Amygdala (tissue), 56 donors: ENCODE measurements at places on chromosomes 6 and 20.

- no peak for DNase-seq
Measured at GRCh38 chr6:164035900-164036485, 621.5 kb downstream of the QKI start.

- no peak for DNase-seq
Measured at GRCh38 chr6:96164802-96165201, 149.0 kb downstream of the FUT9 start.

GRCh38 chr6:73746787-73747186 lies 50.8 kb downstream of the CD109 start:
- no peak for DNase-seq

DNA sequence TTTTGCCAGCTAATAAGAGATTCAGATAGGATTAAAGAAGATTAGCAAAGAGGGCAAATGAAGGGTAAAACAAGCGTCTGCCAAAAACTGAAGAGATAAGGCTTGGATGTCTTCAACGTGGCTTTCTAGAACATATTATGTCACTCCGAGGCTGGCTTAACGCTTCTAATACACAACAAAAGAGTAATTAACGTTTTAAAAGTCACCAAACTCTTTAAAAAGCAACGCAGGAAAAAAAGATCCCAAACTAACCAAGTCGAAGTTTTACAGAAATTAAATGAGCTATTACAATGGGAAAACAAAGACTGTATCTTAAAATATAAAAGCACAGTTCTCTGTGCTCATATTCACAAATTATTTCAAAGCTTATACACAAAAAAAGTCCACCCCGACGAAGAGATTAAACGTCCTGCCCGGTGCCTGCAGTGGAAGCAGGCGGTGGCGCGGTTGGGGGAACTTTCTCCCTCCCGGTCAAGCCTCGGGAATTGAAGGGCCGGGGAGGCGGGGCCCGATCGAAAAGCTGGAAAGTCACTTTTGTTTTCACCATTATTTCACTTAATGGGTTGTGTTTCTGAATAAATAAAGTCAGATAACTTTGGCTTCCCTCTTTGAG lies 1.2 kb downstream of the MAK start:
- no peak for DNase-seq

DNA sequence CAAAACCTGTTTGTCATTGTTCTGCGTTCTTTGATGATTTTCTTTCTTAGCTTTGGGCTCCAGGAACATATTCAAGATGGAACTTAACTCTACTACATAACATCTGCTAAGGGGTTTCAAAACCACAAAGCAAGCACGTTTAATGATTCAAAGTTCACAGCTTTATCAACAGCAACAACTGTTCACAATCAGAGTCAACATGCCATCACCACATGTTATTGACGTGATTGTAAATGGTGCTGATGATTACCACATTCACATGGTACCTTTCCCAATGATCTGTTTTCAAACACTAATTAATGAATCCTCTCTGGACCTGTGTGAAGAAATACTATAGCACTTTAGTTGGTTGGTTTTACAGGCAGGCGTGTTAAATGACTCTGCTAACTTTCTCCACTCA lies 180.6 kb upstream of the CEP162 start:
- no peak for DNase-seq

DNA sequence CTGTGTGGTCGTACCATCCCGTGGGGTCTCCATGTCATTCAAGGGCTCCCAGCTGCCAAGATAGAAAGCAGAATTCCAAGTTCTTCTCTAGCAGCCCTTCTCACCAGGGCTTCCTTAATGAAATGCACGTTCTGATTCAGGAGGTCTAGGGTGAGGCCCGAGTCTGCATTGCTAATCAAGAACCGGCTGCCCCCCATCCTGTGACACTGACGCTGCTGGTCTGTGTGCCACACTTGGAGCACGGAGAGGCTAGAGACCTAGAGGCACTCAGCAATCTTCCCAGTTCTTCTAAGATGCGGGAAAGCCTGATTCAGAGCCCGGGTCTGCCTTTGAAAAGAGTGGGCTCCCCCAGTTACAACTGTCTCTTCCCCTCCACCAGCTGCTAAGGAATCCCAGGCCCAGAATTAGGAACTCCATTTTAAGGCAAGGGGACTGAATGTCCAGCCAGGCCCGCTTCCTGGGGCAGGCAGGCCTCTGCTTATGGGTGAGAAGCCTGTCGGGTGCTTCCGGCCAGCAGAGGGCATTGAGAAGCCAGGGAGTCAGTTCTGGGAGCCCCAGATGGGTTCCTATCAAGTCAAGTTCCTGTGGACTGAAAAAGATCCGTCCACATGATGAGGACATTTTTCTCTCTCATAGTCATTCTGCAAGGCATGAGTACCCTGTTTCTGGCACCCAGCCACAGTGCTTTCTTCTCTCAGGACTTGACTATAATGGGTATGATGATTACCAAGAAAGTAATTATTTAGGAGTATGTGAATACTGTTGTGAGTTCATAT lies 69.8 kb upstream of the RIN2 start:
- peak; percentile 68 for DNase-seq

- no peak for DNase-seq
Measured at GRCh38 chr6:12602951-12603672, 113.5 kb upstream of the PHACTR1 start.
